Transverse colon (tissue), 4 donors: ENCODE measurements at places on chromosomes 3 and 15. TPM values are rescaled to one million over a fixed set of nuclear protein-coding genes. Genes with fewer than 3 reads are reported as not detected.
A peak's percentile ranks its signal among the peaks of the same experiment; 100 is the strongest.

Gene GOLGA6D
- total RNA-seq = not detected

- H3K27me3 ChIP-seq = peaks cover 16% of the 10 kb centered on the region
- H3K4me1 ChIP-seq = no peaks in the 10 kb centered on the region
- H3K27ac ChIP-seq = no peak overlapping the region
- H3K36me3 ChIP-seq = no peaks in the 10 kb centered on the region
- H3K4me3 ChIP-seq = no peak overlapping the region
These were observed 53.0 kb downstream of the SV2B start for GRCh38 chr15:91152896-91153581.

Gene TOPBP1
- total RNA-seq = 25.8 TPM

DNA sequence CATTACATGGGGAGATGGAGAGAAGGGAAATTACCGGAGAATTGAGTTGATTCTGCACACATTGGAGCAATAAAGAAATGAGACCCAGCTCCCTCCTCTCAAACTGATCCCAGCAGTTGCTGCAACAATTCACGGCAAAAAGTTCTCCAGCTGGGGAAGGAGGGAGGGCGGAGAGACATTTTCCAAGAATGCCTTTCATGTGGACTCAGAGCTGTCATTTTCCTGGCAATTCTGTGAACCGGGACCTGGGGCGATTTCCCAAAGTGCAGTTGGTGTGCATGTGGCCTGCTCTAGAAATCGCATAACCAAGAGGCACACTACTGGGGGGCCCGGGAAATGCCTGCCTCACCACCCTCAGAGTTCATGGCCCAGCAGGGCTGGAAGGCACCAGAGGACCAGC is 48.7 kb upstream of the IREB2 start:
- H3K27ac ChIP-seq = no peak overlapping the region
- no peak overlapping the region for H3K4me3 ChIP-seq
- no peaks in the 10 kb centered on the region for H3K27me3 ChIP-seq
- no peak for DNase-seq
- no peaks in the 10 kb centered on the region for H3K4me1 ChIP-seq

- H3K4me1 ChIP-seq = peaks cover 5% of the 10 kb centered on the region
- no peak overlapping the region for H3K27ac ChIP-seq
- no peak for DNase-seq
- no peaks in the 10 kb centered on the region for H3K36me3 ChIP-seq
- H3K4me3 ChIP-seq = no peak overlapping the region
These were observed 71.5 kb downstream of the TJP1 start for GRCh38 chr15:29750754-29751153.

GRCh38 chr3:54916732-54917131 is 11.1 kb downstream of the LRTM1 start:
- no peaks in the 10 kb centered on the region for H3K4me1 ChIP-seq
- no peak for DNase-seq
- H3K36me3 ChIP-seq = no peaks in the 10 kb centered on the region
- no peak overlapping the region for H3K4me3 ChIP-seq
- no peak overlapping the region for H3K27ac ChIP-seq

- H3K4me1 ChIP-seq = no peaks in the 10 kb centered on the region
- H3K27me3 ChIP-seq = no peaks in the 10 kb centered on the region
These were observed 147.4 kb downstream of the DUT start for GRCh38 chr15:48478581-48478980.

DNA sequence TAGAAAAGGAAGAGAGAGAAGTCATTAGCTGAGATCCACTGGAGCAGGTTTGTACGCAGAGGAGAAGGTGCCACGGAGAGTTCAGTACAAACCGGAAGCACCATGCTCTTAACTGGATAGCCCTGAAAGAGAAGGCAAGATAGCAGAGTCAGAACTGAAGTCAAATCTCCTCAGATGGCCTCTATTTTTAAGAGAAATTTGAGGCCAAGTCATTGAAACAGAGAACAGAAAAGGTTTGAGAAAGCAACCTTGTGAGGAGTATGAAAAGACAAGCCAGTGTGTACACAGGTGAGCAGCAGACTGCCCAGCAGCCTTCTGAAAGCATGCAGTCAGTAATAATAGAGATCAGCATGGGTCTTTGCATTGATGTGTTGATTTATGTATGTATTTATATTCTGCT is 66.1 kb upstream of the SPRED1 start:
- no peak for DNase-seq
- H3K27ac ChIP-seq = no peak overlapping the region
- no peaks in the 10 kb centered on the region for H3K27me3 ChIP-seq

Gene GLT8D1
- total RNA-seq = 37.2 TPM

GRCh38 chr3:173351886-173352285 is 45.7 kb upstream of the NLGN1 start:
- H3K36me3 ChIP-seq = no peaks in the 10 kb centered on the region
- no peaks in the 10 kb centered on the region for H3K27me3 ChIP-seq
- H3K27ac ChIP-seq = no peak overlapping the region
- DNase-seq = no peak
- no peaks in the 10 kb centered on the region for H3K4me1 ChIP-seq

DNA sequence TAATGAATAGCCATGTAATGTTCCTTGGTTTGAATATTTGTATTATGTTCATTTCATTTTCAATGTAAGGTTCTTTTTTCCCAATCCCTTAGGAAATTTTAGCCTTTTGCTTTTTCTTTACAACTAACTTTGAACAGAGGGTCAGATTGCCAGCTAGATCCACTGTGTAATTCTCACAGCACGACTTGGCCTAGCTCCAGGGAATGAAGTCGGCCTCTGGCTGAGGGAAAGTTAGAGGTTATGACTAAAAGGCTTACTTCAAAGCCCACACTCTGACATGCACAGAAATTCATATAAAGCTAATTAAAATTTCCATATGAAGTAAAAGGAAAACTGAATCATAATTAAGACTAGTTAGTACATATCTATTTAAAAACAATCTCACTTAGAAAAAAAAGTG is 38.7 kb downstream of the ROBO1 start:
- H3K27me3 ChIP-seq = no peaks in the 10 kb centered on the region
- DNase-seq = no peak
- H3K4me1 ChIP-seq = no peaks in the 10 kb centered on the region
- H3K36me3 ChIP-seq = no peaks in the 10 kb centered on the region
- H3K27ac ChIP-seq = no peak overlapping the region

GRCh38 chr15:62883938-62884479 is 158.5 kb upstream of the TPM1 start:
- no peak for DNase-seq
- peak overlapping the region; percentile 68 for H3K27ac ChIP-seq
- H3K36me3 ChIP-seq = no peaks in the 10 kb centered on the region
- no peaks in the 10 kb centered on the region for H3K27me3 ChIP-seq
- no peak overlapping the region for H3K4me3 ChIP-seq

DNA sequence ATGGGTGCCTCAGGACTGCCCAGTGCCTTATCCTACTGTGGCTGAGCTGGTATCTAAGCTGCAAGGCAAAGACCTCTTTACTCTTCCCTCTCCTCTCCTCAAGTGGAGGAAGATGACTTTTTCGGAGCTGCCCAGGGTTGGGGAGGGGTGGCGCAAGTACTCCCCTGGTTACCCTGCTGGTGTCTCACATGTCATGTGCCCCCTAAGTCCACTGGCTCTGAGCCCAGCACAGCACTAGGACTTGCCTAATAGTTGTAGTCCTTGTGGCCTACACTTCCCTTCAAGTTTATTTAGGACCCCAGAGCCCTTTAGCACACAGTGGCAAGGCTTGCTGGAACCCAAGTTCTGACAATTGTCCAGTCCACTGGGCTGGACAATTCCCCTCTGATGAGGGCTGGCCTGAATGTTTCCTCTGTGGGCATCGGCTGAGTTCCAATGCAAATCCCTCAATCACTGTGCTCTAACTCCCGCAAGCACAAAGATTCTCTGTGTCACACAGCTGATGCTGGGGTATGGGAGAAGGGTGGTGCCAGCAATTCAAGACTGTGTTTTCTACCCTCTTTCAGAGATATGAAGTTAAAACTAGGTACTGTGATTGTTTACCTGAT is 60.4 kb downstream of the UQCC5 start:
- no peak for DNase-seq
- peaks cover 37% of the 10 kb centered on the region for H3K36me3 ChIP-seq
- no peak overlapping the region for H3K4me3 ChIP-seq

Gene HHATL
- total RNA-seq = not detected

GRCh38 chr3:140500473-140500872 is 177.4 kb upstream of the TRIM42 start:
- no peaks in the 10 kb centered on the region for H3K36me3 ChIP-seq
- no peak overlapping the region for H3K27ac ChIP-seq
- H3K4me3 ChIP-seq = no peak overlapping the region
- DNase-seq = no peak
- H3K4me1 ChIP-seq = no peaks in the 10 kb centered on the region
- H3K27me3 ChIP-seq = no peaks in the 10 kb centered on the region

GRCh38 chr15:27592036-27592760 is 506.9 kb downstream of the OCA2 start:
- no peaks in the 10 kb centered on the region for H3K36me3 ChIP-seq
- H3K27ac ChIP-seq = no peak overlapping the region
- H3K4me3 ChIP-seq = no peak overlapping the region
- no peaks in the 10 kb centered on the region for H3K27me3 ChIP-seq
- DNase-seq = no peak

Gene PLA2G4F
- 74.2 TPM for total RNA-seq

- H3K27ac ChIP-seq = no peak overlapping the region
- H3K36me3 ChIP-seq = no peaks in the 10 kb centered on the region
- H3K4me1 ChIP-seq = no peaks in the 10 kb centered on the region
- DNase-seq = no peak
- H3K27me3 ChIP-seq = peaks cover 17% of the 10 kb centered on the region
These were observed 61.9 kb downstream of the GOLGA6L7 start for GRCh38 chr15:28786521-28786920.

Gene BUB1B
- 1.4 TPM for total RNA-seq
